Pulmonary artery endothelial cell (primary cell): ENCODE measurements at places on chromosomes 5 and 9. TPM values are rescaled to one million over a fixed set of nuclear protein-coding genes. Genes with fewer than 3 reads are reported as not detected.

DNA sequence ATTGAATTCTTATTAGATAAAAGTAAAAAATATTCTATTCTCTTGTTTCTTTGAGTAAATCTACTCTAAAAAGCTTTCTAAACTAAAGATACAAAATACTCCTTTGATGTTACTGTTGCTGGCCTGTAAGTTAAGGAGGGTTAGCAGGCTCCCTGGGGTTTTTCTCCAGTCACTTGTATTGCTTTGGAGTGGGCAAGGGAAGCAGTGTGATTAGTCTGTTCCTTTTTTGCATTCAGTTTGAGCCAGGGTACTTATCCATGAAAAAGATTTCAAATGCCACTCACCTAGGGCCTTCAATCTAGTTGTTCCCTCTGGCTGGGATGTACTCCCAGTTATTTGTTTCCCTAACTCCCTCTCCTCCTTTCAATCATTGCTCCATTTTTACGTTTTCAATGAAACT is 256.2 kb upstream of the SMC2 start:
- no peak for DNase-seq

DNA sequence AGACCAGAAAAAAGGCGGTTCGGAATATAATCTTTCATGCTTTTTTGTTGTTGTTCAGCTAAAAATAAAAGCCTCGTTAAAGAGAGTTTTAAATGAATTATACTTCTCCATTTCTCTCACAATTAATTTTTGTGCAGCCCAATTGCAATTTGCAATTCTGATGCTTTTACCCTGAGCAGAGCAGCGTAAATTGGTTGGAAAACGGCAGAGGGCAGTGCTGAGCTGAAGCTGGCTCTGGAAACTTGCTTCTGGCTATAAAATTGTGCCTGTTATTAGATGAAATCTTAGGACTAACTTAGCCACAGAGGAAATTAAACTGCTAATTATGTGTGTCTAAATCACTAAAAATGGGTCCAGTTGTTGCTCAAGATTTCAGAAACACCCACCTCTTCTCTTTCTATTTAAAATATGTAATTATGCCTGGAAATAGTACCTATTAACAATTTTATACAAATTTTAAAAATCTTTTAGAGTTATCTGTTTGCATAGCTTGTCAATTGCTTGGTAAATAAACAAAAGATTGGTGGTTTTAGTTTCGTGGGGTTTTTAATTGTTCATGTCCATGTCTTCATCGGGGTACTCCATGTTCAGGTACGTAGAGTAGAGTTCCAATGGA is 441.8 kb upstream of the TLE4 start:
- no peak for DNase-seq

DNA sequence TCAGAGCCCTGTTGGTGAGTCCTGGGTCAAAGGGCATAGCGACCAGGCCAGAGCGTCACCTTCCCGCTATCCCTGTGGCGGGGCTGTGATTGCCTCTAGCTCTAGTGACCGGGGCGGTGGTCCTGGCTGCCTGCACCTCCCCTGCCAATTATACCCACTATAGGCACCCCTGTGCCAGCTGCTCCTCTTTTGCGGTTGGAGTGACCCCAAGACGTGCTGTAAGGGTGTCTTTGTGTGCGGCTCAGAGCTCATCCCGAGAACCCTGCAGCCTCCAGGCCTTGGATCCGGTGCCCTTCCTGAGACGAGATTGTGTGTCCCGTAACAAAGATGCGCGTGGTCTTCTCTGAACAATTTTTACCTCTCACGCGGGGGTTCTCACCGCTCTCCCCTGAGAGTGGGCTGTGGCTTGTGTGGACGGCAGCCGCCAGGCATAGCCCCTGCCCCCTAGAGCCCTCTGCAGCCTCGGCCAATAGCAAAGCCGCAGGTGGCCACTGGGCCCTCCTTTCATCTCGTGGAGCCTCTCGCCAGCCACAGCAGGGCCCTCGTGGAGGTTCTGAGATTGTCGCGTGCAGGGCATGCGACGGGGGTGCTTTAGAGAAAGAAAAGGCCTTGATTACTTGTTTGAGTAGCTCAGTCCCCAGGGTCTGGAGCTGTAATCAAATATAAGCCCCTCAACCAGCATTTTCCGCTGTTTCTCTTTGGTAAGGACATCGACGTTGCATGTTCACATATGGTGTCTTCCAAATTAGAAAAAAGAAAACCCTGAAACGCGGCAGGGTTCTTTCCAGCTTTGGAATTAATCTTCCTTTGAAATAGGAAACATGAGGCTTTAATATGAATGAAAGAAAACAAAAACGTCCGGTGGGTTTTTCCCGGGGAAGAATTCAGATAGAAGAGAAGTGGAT is 10.7 kb downstream of the NKD2 start:
- DNase-seq = no peak

DNA sequence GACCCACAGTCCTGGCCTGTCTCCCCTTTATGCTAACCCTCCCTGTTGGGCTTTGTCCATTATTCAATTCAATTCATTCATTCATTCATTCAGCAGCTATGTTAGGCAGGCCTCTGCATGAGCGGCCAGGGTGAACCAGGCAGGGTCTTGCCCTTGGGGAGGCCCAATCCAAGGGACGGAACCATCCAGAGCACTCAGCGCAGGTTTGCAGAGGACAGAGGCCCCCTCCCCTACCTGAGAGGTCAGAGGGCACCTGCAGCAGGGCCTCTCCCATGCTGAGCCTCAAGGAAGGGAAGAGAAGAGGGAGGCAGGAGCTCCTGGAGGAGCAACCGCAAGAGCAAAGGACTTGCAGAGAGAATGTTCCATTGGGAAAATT is 61.4 kb downstream of the C9orf50 start:
- no peak for DNase-seq

DNA sequence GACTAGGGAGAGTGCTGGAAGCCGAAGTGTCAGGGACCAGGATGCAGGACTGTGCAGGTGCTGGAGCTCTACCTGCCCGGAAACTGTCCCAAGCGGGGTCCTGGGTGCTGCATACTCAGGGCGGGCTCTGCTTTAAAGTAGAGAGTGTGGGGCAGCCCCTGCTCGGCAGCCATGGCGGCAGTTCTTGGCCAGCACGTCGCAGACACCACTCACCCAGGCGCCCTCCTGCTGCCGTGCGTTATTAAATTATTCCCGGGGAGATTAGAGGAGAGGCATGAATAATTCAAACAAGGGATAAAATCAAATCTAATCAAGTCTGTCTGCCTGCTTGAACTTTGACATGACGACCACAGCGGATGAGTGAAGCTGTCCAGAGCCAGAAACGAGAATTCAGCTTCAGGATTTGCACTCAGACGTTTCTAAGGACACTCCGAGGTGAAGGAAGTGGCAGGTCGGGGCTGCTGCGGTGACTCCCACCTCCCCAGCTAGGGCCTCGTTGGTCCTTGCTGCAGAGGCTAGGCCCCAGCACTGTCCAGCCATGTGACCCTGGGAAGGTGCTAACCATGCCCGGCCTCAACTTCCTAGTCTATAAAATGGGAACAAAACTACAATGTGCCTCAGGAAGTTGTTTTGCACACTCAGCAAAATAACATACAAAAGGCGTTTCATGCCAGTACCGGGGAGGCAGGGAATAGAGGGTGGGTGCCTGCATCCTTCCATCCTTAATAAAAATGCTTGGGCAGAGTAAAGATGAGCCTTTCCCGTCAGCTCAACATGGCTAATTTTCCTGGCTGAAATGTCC is 91.3 kb upstream of the ADAMTS2 start:
- DNase-seq = no peak

DNA sequence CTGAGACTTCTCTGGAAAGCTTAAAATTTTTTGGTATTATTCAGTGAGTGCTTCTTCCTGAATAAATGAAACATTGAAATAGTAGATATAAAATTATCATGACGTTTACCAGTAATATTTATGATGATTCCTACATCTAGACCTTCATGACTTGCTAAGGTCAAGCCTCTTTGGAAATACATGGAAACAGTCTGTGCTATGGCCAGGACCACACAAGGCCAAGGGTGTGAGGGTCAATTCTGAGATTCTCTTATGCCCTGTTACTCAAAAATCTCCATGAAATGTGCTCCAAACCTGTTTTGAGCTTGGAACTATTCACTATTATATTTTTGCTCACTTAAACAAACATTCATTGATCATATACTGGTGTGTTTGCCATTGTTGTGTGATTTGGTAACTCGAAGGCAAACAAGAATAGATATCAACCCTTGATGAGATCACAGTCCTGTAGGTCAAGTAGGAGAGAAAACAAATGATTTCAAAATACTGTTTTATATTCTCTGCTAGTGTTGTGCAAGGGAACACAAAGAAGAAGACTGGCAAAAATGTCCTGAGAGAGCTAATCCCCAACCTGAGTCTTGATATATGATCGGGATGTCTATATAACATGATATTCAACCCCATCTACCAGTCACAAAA is 1254.9 kb upstream of the DMAC1 start:
- no peak for DNase-seq

- DNase-seq = no peak
Measured at GRCh38 chr5:141298376-141298775, 5.5 kb downstream of the SLC25A2 start.

GRCh38 chr9:126608551-126608950 is 5.2 kb upstream of the LMX1B start:
- DNase-seq = no peak

- no peak for DNase-seq
Measured at GRCh38 chr9:83449166-83449565, 89.0 kb downstream of the FRMD3 start.

- DNase-seq = no peak
Measured at GRCh38 chr5:171055875-171056454, 194.1 kb downstream of the RANBP17 start.

DNA sequence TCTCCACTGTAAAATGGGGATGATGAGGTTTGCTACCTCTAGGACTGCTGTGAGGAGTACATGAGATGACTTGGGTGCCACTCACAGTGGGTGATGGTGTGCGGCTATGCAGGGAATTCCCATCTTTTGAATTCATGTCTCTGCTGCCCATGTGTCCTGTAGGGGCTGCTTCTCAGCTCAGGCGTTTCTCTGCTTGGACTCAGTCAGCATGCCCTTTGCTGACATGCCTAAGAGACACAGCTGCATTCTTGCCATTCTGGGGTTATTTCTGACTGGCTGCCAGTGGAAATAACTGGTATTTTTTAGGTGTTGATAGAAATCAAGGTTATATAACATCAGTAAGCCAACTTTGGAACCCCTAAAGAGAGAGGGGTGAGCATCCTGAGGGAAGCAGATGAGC is 24.3 kb upstream of the XPA start:
- no peak for DNase-seq

- DNase-seq = no peak
Measured at GRCh38 chr9:35797311-35798109, 6.1 kb downstream of the NPR2 start.

GRCh38 chr5:128403333-128403732 is 134.7 kb downstream of the FBN2 start:
- DNase-seq = no peak

DNA sequence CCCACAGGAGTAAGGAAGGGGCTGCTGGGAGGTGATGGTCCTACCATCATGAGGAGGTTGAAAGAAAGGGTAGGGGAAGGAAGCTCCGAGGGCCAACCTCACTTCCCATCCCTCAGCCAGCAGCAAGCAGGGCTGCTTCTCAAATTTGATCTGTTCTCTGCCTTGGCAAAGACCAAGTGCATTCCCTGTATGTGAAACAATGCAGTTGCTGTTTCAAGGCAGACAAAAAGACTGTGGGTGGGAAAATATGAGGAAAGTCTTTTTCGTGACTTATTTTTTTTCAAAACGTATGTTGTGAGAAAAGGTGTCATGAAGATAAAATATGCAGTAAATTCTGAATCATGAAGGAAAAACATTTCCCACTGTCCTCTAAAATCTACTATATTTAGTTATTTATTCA is 165.9 kb downstream of the ARSB start:
- no peak for DNase-seq

- DNase-seq = no peak
Measured at GRCh38 chr5:16049761-16050160, 129.8 kb downstream of the MARCHF11 start.

- no peak for DNase-seq
Measured at GRCh38 chr5:147046894-147047293, 168.3 kb upstream of the PPP2R2B start.

GRCh38 chr5:59685793-59686192 is 207.7 kb downstream of the PDE4D start:
- DNase-seq = no peak

GRCh38 chr5:159096243-159096923 is 3.3 kb downstream of the EBF1 start:
- no peak for DNase-seq

GRCh38 chr9:110157823-110158664 is 49.9 kb downstream of the C9orf152 start:
- no peak for DNase-seq

- no peak for DNase-seq
Measured at GRCh38 chr9:129362287-129363000, 184.4 kb upstream of the IER5L start.

- DNase-seq = no peak
Measured at GRCh38 chr9:33198165-33198564, 31.0 kb upstream of the B4GALT1 start.

GRCh38 chr5:14464671-14465070 is 116.9 kb upstream of the OTULINL start:
- no peak for DNase-seq

DNA sequence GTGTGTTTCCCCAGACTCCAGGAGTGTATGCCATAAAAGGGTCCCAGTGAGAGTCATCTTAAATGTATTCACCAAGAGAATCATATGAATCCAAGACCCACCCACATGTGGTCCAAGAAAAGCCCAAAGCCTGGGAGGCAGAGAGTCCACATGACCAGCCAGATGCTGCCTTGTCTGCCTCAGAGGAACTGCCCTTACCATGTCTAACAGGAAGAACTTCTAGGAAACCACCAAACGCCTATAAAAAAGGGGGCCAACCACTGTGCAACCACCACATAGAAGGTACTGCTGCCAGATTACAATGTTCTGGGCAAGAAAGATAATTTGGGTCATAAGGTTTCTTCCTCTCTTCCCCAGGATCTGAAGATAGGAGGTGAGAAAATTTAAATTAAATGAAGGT is 129.8 kb upstream of the SLC24A2 start:
- no peak for DNase-seq

- DNase-seq = no peak
Measured at GRCh38 chr5:175709276-175709781, 51.5 kb downstream of the HRH2 start.

GRCh38 chr5:159451197-159452052 is 121.1 kb upstream of the IL12B start:
- DNase-seq = no peak

DNA sequence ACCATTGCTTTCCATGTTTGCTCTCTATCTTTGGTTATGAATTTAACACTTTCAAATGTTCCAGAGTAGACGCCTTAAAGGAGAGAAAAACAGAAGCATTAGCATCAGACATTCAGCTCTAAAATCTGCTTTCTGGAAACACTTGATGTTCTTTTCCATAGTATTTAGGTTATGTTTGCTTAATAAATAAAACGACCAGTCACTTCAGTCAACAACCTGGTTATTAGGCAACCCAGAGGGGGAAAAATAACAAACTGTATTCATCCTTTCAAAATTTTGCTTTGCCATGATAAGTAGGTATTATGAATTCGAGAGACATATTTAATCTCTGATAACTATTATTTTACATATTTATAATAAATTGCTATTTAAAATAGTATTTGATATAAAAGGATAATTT is 1044.7 kb downstream of the CDH9 start:
- no peak for DNase-seq

The CRB2 gene
- total RNA-seq = not detected in 2 replicates

The GPX8 gene
- total RNA-seq = 46.2 and 66.8 TPM in 2 replicates

The PCDHGC5 gene
- total RNA-seq = 0.33 and 0.53 TPM in 2 replicates

The SNCAIP gene
- 8.9 and 18.9 TPM in 2 replicates for total RNA-seq

The FAM53C gene
- total RNA-seq = 30.7 and 30.8 TPM in 2 replicates

The LCN2 gene
- not detected in 2 replicates for total RNA-seq

The IL31RA gene
- 0.21 and 0.73 TPM in 2 replicates for total RNA-seq

The CDC20B gene
- 0.07 and 0.14 TPM in 2 replicates for total RNA-seq

The DMRT3 gene
- not detected in 2 replicates for total RNA-seq

The FNBP1 gene
- total RNA-seq = 29.7 and 36.5 TPM in 2 replicates

The MORN5 gene
- not detected in 2 replicates for total RNA-seq

The STC2 gene
- total RNA-seq = 28.9 and 32.7 TPM in 2 replicates

The LCNL1 gene
- not detected in 2 replicates for total RNA-seq

The CCL19 gene
- not detected in 2 replicates for total RNA-seq

The ADGRV1 gene
- total RNA-seq = 0.04 and 0.20 TPM in 2 replicates
